ENCODE measurements at places on chromosomes 5 and 9. TPM values are rescaled to one million over a fixed set of nuclear protein-coding genes. Genes with fewer than 3 reads are reported as not detected.

COL5A1 gene
- 73.3 TPM for polyA plus RNA-seq

APC gene
- polyA plus RNA-seq, result 25.7 TPM

FRRS1L gene
- 0.14 TPM for polyA plus RNA-seq

GRCh38 chr9:19320495-19320894 is 59.5 kb downstream of the RPS6 start:
- no peak for DNase-seq

DNA sequence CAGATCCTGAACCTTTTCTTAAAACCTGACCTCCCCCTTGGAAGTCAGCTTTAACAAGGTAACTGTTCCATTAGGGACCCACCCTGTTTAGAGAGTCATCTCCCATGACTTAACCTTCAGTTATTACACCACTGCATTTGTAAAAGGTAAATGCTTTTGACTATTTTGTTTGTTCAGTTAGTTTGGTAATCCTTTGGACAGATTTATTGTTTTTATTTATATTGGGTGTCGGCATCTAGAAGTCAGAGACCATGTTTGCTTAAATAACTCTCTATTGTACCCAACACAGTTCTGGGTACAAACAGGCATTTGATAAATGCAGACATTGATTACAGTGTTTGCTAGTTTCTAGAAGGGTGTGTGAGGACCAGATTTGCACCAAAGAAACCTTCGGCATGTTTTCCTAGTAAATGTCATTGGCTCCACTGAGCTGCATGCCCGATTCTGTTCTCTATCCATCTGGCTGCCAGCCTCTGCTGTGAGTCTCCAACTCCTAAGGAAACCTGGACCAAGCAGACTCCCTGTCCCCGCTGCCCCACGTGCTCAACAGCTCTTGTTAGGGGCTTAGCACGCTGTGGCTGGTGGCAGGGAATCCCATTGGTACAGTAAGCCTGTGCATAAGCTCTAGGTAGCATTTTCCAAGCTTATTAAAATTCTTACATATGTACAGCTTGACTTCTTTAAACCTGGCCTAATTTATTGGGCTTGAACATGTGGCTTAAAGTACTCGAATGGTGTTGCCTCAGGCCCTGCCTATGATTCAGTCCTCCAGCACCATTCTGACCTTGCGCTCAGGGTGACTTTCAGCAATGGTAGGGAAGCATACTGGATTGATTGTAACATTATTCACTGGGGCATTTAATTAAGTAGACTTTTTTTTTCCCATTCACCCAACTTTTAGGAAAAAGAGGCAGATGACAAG is 6.6 kb downstream of the PCBD2 start:
- DNase-seq, result no peak

DNA sequence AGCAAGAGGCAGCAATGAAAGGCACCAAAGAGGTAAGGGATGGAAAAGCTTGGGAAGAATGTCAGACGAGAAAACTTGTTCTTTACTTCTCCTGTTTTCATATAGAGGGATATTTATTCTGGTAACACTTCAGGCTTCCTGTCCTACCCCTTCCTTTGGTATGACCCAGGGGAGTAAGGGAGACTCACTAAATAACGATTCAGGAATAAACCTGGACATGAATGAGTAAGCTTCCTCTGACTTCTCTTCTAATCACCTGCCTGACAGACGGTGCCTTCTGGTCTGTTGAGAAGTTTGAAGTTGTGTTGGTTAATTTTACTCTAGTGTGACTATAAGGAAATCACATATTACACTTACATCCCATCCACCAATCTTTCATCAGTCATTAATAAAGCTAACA is 461.2 kb downstream of the CDH12 start:
- DNase-seq, result no peak
